Iris pigment epithelial cell (primary cell): ENCODE measurements at places on chromosomes 1 and 21.
A peak's percentile ranks its signal among the peaks of the same experiment; 100 is the strongest.

- no peak for DNase-seq
Measured at GRCh38 chr1:82220754-82221153, 420.0 kb downstream of the ADGRL2 start.

DNA sequence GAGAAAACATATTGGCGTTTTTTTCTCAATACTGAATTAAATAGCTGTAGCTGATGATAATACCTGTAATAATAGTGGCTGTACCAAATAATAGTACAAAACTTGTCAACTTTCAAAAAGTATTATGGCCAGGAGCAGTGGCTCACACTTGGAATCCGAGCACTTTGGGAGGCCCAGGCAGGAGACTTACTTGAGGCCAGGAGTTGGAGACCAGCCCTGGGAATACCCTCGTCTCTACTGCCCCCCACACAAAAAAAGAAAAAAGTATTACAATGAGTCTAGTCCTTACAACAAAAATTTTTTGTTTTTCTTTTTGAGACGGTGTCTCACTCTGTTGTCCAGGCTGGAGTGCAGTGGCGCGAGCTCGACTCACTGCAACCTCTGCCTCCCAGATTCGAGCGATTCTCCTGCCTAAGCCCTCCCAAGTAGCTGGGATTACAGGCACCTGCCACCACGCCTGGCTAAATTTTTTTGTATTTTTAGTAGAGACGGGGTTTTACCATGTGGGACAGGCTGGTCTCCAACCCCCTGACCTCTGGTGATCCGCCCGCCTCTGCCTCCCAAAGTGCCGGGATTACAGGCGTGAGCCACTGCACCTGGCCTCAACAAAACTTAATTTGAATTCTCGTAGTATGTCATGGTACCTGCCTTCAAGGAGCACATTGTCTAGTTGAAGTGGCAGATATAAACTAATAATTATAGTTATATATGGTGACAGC lies 1.4 kb downstream of the RBBP4 start:
- no peak for DNase-seq

DNA sequence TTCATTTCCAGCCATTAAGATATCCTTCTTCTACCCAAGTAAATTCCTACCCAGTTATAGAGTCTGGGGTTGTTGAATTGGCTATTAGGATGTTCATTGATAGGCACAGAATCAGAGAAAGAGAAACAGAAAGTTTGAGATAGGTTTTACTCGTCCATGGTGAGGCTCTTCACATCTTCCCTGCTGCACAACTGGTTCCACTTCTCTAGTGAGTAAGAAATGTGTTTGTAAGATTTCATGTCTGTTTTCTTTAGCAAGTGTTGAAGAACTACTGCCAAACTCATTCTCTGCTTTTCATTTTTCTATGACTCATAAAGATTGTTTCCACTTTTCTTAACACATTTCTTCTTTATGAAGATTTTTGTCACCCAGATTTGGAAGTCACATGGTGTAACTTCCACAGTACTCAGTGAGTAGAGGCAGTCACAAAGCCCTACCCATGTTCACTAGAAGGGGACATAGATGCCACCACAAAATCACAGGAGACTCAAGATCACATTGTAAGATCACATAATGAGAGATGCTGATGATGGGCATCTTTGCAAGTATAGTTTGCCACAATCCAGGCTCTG lies 152.3 kb downstream of the SNX7 start:
- DNase-seq = no peak

DNA sequence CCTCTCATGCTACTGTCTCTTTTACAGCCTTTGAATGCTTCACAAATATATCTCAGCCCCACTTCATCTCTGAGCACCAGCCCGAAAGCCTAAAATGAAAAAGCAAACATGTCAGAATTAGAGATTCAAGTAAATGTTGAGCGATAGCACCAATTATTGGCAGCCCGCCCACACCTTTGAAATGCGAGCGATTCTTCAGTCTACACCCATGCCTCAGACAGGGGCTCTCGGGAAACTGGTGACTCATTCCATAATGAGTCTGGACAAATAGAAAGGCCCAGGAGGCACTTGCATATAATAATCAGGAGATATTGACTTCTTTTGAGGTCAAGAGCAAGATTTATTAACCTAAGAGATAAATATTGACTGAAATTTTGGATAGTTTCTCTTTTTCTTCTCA lies 487.3 kb upstream of the PTBP2 start:
- peak; percentile 66 for DNase-seq

- DNase-seq = no peak
Measured at GRCh38 chr1:236869911-236870310, 74.8 kb downstream of the MTR start.

DNA sequence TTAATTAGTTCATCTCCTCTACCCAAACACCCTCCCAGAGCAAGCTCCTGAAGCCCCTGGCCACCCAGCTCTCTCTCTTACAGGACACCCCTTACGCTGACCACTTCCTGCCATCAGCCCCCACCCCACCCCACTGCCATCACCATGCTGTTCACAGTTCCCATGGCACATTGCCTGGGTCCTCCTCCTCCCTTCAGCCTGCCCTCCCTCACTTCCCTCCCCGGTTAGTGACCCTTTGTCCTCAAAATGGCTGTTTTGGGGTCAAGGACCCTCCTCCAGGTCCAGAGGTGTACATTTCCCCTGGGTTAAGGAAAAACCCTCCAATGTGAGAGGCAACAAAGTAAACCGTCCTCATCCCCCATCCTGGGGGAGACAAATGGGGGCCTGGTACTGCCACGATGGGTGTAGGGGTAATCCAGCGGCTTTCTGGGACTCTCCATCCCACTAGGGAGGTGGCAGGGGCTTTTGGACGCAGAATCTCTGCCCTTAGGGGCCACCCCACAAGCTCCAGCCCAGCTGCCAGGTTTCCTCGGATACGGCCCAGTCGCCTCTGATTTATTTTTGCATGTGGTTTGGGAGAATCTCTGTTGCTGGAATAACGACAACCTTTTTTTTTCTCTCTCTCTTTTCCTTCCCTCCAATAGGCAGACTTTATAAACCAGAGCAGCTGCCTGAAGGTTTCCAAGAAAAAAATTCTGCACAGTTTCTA lies 8.5 kb downstream of the CAMK2N1 start:
- DNase-seq = no peak

DNA sequence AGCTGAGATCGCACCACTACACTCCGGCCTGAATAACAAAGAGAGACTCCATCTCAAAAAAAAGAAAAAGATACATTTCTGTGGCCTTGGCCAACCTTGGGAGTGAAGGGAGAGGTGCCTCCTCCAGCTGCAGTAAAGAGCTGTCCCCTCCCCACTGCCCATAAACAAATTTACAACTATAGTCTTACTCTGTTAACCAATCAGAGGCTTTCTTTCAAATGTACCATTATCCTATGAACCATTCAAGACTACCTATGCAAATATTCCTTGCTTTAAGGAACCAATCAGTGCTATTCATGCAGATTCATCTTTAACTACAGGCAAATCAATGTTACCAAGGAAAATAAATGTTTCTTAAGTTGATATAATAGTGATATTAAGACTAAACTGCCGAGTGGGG lies 1.0 kb downstream of the CELA2B start:
- no peak for DNase-seq

DNA sequence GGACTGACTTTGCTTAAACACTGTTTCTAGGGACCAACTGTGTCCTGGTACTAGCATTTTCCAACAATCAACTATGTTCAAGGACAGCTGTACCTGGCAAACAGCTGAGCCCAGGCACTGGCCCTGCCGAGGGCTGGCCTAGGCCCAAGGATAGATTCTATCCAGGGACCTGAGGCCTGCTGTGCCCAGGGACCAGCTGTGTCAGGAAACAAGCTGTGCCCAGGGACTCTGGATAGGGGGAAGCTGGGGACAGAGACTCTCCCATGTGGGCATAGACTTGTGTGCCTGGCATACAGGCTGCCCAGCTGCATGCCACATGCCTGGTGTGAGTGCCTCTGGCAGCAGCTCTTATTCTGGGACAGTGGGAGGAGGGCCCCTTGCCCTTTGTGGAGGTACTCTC lies 38.1 kb upstream of the POU3F1 start:
- DNase-seq = no peak

GRCh38 chr1:223504741-223505140 lies 111.5 kb downstream of the CCDC185 start:
- DNase-seq = peak; percentile 62

GRCh38 chr1:89563957-89564604 lies 39.5 kb downstream of the LRRC8B start:
- DNase-seq = no peak

DNA sequence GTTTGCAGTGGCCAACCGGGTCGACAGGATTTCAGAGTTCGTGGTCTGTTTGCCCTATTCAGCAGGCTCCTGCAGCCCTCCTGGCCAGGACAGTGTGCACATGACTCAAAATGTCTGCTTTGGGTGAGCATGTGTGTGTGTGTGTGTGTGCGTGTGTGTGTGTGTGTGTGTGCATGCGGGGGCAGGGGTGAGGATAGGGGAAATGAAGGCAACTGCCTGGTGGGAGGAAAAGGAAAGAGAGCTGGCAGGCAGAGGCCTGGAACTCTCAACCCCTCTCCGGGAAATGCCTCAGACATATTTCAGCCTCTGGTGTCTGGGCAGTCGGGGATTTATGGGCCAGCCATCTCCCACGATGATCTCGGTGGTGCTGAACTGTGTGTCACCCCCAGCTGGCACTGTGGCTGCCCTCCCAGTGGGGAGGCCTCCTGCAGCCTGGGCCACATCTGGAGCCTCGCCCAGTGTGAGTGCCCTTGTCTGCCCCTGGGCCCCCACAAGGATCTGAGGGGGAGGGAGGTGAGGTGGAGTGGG lies 15.2 kb downstream of the CDCP2 start:
- peak; percentile 63 for DNase-seq

DNA sequence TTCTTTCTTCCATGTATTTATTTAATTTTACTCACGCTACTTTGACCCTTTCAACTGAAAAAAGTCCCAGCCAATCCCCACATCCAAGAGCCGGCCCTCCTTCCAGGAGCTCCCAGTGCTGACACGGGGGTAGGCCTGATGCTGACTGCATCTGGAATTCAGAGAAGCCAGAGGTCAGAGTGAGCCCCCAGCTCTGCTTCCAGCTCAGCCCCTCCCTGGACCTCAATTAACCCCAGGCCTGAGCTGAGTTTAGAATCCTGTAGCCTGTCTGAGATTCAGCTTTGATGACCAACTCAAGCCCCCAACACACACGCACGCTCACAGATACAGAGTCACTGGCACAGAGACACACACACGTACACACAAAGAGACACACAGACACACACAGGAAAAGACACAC lies 247.9 kb downstream of the NPHP4 start:
- DNase-seq = no peak

DNA sequence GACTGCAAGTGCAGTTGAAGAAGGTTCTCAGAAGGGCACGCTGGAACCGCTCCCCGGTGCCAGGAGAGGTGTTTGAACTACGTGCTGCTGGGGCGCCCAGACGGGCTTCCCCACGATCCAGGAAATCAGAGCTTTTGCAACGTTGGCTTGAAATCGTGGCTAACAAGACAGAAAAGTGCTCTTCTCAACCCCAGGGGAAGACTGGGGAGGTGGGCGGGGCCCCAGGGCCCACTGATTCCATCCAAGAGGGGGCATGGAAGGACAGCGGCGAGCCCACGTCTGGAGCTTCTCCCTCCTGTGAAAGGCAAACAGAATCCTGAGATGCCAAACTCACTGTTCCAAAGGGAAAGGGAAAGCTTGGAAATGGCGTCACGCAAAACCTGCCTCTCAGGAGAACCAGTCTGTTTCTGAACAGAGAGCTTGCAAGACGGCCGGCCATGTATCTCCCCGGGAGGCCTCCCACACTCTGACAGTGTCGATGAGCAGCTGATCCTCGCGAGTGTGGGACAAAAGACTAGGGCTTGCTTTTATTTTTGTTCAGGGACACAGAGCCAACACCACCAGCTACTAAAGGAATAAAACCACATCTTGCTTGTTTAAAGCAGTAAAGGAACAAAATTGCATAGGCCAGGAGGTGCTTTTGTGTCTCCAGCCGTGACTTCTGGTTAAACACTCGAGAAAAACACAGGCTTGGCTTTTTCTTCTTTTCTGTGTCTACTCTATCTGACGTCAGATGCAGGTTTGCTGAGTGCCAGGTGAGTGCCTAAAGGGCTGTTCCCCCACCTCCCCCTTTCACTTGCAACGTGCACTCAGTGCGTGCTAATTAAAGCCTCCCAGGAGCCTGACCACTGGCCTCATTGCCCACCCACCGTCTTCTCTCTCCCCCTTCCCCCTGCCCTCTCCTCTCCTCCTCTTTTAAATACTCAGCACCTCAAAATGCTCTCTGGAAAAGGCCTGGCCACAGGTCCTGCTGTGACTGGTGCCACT lies 41.5 kb downstream of the LRRC3 start:
- no peak for DNase-seq

- DNase-seq = peak; percentile 62
Measured at GRCh38 chr1:180343921-180344769, 114.1 kb downstream of the LHX4 start.

DNA sequence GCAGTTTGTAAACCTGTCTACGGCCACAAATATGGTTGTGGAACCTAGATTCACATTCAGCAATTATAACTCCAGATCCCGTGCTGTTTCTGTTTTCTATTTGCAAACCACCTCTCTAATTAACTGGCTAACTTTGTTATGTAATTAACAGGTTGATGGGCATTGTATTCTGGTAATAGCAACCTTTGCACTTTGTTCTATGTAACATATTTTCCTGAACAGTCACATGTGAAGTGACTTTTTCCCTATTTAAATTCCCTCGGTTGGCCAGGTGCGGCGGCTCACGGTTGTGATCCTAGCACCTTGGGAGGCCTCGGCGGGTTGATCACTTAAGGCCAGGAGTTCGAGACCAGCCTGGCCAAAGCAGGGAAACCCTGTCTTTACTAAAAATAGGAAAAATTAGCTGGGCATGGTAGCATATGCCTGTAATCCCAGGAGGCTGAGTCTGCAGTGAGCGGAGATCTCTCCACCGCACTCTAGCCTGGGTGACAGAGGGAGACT lies 1.4 kb downstream of the ACADM start:
- no peak for DNase-seq

DNA sequence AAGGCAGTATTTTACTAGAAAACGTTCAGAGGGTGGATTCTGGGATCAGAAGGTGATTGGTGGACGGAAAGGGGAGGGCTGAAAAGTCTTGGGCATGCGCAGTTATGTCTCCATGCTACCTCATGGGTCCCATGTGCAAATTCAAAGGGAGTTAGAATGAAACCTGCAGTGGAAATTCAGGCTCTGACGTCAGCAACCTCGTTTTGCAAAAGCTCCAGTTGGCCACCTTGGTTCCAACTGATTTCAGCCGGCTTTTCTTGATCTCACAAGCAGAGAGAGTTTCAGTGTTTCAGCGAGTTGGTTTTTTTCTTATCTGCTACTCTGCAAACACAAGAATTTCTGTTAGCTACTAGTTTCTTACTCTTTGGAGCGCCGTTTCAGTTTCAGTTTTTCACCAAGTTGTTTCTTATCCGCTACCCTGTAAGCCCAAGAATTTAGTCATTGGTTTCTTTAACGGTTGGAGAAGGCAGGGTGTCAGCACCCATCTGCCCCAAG lies 69.8 kb upstream of the PGBD5 start:
- DNase-seq = no peak

- DNase-seq = peak; percentile 42
Measured at GRCh38 chr1:165580931-165581871, 37.4 kb downstream of the LRRC52 start.

DNA sequence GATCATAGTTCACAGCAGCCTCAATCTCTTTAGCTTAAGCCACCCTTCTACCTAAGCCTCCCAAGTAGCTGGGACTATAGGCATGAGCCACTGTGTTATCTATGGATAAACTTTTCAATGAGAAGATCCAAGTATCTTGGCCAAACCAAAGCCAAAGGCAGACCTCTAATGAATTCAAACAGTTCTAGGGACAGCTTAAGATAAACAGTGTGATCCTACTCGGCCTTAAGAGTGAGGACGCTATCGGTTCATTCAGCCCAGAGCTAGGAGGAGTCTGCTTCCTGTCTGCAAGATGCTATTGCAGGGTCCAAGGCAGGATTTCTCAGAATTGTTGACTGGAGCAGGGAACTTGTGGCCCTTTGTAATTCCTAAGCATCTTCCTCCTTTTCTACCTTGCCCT lies 368.7 kb downstream of the ST6GALNAC3 start:
- DNase-seq = no peak
